Right renal cortex interstitium (tissue), 3 donors: ENCODE measurements at places on chromosomes 5 and 9. TPM values are rescaled to one million over a fixed set of nuclear protein-coding genes. Genes with fewer than 3 reads are reported as not detected.

C9orf50 gene
- 0.34 TPM for polyA plus RNA-seq

KIF4B gene
- 0.33 TPM for polyA plus RNA-seq

SERF1A gene
- 10.9 TPM for polyA plus RNA-seq

SLC45A2 gene
- polyA plus RNA-seq = 0.47 TPM

DNA sequence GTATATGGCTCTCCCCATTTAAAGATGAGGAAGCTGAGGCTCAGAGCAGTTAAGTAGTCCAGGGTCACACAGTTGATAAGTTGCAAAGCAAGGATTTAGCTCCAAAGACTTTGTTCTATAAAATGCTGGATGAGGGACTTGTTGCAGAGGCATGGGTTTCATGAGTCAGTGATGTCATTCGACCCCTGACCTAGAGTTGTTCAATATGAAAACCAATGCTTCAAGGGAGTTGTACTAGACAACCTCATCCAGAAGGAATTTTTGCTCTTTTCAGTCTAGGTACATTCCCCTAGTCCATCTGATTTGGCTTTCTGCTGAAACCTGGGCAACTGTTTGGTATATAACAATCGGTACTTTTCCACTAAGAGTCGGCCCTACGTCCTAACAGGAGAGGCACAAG is 550.4 kb downstream of the EBF1 start:
- no peak for DNase-seq

TCERG1 gene
- polyA plus RNA-seq = 115 TPM

- no peak for DNase-seq
Measured at GRCh38 chr9:19913151-19913550, 124.3 kb upstream of the SLC24A2 start.

LCN15 gene
- not detected for polyA plus RNA-seq

GRXCR2 gene
- not detected for polyA plus RNA-seq

GRCh38 chr5:57841676-57842363 is 359.2 kb upstream of the ACTBL2 start:
- DNase-seq = no peak

DNA sequence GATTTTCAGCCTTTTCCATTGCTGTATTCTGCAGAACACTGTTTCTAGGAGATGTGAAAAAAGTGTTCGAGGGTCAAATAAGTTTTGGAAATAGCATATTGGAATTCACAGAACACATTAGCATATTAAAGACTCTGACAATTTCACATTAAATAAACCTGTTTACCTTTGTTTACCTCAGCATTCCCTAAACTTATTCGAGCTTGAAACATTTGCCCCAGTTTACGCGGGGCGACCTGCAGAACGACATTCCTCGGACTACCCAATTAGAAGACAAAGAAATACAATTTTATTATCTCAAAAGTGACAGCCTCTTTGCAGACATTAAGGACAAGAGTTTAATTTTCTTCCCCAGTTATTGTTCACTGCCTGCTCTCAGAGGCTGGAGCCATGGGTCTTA is 110.3 kb upstream of the NFIB start:
- DNase-seq = no peak

SMIM33 gene
- not detected for polyA plus RNA-seq

- DNase-seq = no peak
Measured at GRCh38 chr5:42001673-42002072, 76.6 kb downstream of the FBXO4 start.

PDGFRB gene
- polyA plus RNA-seq = 142 TPM

DNA sequence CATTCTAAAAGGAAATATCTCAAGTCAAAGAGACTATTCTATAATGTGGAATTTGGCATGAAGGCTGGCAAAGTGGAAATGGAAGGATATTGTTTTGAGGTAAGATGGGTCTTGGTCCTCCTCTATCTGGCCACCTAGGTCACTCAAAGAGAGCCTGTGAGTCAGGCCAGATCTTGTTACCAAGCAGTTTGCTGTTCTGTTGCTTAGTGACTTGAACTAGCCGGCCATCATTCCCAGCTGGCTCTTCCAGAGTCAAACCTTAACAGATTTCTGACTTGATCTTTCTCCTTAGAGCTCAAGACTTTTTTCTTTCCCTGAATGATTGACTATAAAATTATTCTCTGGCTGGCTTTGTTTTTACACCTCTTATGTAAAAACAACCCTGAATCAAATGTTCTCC is 136.1 kb downstream of the PDE4D start:
- no peak for DNase-seq

DNA sequence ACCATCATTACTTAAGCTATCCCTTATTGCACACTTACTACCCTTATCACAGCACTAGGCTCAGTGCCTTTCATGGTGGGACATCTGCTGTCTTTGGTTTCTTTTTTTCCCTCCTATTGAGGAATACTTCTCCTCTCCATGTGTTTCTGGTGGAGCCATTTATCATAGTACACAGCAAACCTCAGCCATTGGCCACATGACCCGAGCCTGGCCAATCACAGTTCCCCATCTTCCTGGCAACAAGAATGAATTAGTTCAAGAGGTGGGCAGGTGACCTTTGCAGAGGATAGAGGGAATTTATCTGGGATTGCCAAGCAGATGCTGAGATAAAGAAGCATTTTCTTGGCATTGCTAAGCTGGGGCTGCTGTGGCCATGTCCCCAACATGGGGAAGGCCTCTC is 101.1 kb upstream of the ZNF618 start:
- DNase-seq = no peak

GRCh38 chr9:32500768-32501167 is 25.2 kb downstream of the RIGI start:
- no peak for DNase-seq

DNA sequence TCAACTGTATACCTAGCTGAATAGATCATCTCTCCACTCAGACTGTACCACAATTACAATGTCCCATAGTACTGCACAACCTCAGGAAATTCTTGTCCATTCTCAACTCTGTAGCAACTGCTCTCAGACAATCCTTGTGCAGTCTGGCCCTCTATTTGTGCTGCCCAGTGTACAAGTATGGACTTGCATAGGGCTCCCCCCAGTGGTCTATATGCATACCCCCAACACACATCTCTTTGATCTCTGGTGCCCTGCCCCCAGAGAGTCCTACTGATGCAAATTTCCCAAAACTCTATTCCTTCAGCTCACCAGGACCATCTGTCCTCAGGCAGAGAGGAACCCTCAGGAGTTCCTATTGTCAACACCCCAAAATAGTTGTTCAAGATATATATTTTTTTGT is 205.3 kb downstream of the SLCO4C1 start:
- DNase-seq = no peak
